NCI-H1105 treated with DMSO at 0.1 percent for 48 hours (cell line): ENCODE measurements at places on chromosomes 3 and 15.

DNA sequence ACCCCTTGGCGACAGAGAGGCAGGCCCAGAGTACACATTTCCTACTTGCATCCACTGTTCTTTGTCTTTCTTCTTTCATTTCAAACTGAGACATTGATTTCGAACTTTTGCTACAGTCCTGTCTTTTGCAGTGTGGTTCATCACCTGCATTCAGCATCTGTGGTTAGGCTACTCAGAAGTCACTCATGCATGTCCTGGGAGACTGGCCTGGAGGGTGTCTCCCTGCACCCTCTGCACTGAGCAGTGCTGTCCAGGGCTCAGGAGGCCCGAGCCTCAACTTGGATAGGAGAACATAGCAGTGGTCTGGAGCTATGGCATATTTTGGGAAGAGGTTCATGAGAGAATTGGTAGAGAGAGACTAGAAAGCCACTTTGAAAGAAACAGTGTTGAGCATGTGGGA lies 240.2 kb upstream of the TPRG1 start:
- no peak for DNase-seq

DNA sequence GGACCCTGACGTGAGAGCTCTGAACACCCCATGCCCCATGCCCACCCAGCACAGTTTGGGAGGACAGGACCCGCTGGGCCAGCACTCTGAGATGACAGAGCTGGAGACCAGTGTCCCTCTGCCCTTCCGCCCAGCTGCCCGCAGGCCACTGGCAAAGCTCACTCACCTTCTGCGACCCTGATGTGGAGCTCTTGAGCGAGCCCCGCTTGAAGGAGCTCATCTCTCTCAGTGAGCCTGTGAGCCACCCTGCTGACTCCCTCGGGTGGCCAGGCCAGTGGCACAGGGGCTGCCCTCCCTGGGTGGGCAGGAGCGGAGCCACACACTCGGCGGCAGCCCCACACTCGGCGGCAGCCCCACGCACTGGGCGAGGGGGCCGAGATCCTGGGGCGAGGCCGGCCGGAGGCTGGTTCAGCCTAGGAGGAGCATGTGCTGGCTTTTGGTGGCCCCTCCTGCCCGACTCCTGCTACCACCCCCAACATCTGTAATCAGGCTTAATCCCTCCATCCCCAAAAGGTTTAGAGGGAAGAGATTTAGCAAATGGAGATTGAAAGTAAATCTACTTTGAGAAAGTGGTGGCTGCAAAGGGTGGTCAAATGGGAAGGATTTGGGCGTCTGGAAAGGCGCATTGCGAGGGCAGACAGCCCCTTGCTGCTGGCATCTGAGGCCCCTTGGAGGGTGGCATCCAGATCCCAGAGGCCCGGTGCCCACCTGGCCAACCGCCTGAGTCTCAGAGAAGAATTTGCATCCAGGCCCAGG lies 59.4 kb upstream of the TRPM1 start:
- DNase-seq = no peak

DNA sequence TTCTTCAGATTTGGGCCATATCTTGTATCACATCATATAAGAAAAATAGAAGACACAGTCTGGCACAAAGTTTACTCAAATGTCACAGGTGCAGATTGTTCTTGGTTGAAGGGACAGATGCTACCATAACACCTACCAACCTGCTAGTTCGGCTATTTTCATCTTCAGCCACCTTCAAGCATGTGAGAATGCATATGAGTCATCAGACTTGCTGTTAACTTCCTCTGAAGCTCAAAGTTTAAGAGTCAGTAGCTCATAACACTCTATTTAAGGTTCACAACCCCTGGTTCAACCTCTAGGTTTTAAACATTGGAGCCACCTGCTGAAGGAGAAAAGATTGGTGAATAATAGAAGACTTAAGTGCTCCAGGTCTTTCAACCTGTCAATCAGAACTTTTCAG lies 522.8 kb downstream of the NLGN1 start:
- no peak for DNase-seq

GRCh38 chr15:92520914-92521623 lies 127.4 kb downstream of the ST8SIA2 start:
- DNase-seq = no peak

DNA sequence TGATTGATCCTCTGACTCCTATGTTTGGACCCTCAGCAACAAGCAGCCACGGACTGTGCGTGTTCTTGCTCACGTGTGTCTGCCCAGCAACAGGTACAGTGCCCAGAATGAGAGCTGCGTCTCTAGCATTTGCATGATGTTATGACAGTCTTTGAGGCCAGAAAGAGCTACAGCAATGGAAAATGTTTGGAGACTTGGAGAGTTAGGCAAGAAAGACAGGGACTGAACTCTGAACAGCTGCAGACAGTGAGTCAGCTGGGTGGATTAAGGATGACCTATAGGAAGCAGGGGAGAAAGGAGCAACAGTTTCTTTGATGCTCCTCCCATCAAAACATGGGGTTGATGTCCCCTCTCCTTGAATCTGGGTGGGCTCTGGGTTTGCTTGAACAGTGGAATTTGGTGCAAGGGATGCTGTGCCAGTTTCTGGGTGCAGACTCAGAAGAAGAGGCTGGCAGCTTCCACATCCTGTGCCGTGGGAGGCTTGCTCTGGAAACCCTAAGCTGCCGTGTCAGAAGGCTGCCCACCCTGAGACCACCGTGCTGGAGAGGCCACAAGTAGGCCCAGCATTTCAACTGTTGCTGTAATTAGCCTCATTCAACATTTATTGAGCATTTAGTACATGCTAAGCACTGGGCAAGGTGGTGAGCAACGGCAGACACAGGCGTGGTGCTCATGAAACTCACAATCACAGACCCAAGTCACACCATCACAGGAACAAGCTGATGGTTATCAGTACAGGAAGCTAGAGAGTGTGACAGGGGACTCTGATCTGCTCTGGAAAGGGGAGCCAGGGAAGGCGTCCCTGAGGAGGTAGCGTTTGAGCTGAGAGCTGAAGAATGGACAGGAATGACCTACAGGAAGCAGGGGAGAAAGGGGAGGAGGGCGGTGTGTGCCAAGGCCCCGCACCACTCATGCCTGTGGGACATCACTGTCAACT lies 21.7 kb downstream of the CCR9 start:
- no peak for DNase-seq

DNA sequence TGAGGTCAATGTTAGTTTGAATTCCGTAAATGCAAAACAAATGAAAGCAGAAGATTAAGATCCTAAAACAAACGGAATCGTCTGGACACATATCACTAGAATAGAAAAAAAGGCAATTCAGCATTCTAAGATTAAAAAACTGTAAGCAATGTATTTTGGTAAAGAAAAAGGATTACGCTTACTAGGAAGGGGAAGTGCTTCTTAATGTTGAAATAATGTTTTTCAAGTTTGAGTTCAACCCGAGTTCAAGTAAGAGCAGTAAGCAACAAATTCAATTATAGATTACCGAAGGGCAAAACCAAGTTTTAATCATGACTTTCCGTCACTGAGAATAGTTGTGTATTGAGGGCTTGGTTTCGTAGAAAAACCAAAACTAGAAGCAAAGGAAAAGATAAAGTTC lies 637 bp downstream of the CIP2A start:
- DNase-seq = no peak

- DNase-seq = no peak
Observed at GRCh38 chr3:188667926-188668325, 503.8 kb upstream of the TPRG1 start.

GRCh38 chr3:38028621-38029361 lies 651 bp downstream of the PLCD1 start:
- DNase-seq = no peak

GRCh38 chr3:196975349-196975748 lies 6.7 kb upstream of the PIGZ start:
- no peak for DNase-seq

DNA sequence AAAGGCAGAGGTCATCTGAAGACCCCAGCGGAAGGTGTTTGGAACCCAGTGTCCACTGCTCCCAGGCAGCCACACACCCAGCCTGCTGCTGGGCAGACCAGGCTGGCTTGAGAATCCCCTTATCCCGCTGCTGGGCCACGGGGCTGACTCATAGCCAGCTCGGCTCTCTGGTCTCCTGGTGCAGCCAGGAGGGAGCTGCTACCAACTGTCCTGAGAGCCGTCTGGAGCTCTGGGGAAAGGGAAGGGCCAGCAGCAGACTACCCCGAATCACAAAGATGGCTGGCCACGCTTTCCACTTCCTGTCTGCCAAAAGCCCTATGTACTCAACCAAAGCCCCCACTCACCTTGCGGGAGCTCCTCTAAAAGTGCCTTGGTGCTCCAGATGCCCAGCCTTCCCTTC lies 38.3 kb downstream of the WHAMM start:
- DNase-seq = no peak

- DNase-seq = peak; percentile 0
Observed at GRCh38 chr3:7144697-7145308, 283.9 kb downstream of the GRM7 start.

DNA sequence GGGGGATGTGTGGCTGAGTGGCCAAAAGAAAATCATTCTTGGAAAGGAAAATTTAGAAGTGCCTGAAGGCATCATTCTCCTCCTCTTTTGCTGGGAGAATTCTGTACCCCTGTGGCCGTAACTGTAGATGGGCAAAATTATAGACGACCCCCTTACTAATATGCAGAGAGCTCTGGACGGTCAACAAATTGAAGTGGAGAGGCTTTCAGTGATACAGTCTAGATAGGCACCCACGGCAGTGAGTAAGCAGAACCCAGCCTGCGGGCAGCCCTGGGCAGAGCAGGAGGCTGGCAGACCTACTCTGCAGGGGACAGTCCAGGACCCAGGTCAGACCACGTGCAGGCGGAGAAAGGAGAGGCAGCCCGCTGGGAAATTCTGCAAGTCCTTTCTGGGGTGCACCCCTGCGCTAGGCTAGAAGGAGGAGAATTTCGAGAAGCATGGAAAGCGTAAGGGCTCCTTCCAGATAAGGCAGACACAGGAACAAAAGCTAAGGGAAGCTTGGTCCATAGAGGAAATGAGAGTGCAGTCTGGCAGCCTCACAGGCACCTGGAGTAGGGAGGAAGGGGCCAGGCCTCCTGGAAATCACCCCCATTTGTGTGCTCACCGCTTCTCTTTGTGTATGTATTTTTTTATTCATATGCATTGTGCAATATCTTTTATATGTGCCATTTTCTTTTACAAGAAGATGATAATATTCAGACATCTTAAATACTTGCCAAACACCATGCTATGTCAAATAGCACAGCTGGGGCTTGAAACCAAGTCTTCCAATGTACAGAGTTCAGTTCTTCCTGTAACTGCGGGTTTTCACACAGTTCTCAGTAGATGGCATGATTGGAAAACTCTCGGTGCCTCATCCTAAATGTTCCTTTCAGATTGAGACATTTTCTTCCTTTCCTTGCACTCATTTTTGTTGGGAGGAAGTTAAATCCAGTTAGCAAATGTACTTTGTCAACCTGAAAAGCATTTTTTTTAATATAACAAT lies 40.2 kb downstream of the LRRK1 start:
- no peak for DNase-seq

GRCh38 chr3:30864132-30864531 lies 30.3 kb downstream of the GADL1 start:
- DNase-seq = no peak

GRCh38 chr15:29939404-29939803 lies 117.1 kb upstream of the TJP1 start:
- no peak for DNase-seq

GRCh38 chr15:79037848-79038247 lies 52.7 kb downstream of the RASGRF1 start:
- DNase-seq = no peak

GRCh38 chr15:73296609-73297353 lies 72.0 kb downstream of the HCN4 start:
- DNase-seq = no peak

DNA sequence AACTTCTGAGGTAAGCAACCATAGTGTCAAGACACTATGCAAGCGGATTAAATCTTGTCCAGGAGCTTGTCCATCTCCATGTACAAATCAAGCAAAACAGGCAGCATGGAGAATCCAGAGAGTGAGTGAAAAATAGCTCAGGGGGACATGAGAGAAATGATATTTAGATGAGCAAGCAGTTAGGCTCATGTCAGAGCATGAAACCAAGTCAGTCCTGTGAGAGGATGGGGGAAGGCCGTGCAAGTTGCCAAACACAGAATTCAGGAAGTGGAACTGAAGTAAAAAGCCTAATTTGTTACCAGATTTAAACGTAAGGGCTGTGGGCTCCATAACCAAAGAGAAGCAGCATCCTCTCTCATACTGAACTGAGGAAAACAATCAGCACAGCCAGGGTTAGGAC lies 995.9 kb downstream of the MCTP2 start:
- DNase-seq = no peak

GRCh38 chr3:138359919-138360868 lies 11.8 kb downstream of the MRAS start:
- no peak for DNase-seq
